ENCODE measurements at places on chromosomes 7 and 10.

GRCh38 chr7:22849662-22850061 is 27.0 kb upstream of the TOMM7 start:
- DNase-seq, result no peak

- DNase-seq, result no peak
Observed at GRCh38 chr10:103839519-103839871, 15.9 kb downstream of the SH3PXD2A start.

DNA sequence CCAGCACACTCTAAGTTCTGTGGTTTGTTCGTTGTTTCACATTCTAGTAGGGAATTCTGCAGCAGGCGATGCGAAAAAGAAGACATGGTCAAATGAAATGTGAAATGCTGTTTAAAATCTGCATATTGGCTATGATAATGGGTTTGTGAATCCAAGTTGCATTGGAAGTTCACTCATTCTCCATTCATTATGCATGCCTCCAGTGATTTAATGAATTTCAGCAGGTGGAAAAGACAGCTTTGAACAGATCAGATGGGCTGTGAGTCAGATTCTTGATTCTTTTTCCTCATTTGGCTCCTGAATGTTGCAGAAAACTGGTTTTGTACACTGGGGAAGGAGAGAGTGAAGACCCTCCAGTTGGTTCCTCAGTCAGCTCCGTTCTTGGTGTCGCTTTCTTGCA is 52.1 kb downstream of the PNLIPRP2 start:
- DNase-seq, result no peak

DNA sequence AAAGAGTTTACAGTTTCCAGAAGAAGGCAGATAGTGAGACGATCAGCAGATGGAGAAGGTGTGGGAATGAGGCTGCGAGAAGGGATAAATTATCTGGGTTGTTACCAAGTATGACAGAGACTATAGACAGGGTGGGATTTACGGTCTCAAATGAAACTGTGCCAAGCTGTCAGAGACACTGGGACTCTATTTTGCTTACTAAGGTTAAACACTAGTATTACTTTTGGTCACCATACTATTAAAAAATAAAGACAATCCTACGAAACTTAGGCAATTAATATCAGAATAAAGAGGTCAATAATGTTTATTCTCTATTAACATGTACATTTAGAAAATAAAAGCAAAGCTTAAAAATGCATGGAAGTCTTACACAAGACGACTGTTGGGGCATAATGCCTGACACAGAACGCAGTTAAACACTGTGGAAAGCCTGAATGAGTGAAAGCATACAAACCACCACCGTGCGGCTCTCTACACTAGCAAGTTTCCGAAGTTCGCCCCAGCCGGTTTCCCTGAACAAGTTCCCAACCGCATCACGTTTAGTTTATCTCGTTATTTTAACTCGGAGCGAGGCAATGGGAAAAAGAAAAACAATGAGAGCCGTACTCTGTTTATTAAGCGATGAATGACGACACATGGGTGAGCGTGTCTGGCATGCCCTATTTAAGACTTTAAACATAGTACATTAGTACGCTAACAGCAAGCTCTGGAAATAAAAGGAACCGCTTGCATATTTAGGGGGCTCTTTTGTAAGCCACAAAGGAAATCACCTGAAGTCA is 909 bp upstream of the CC2D2B start:
- peak; percentile 72 for DNase-seq

- DNase-seq, result no peak
Observed at GRCh38 chr7:158815083-158815799, 14.1 kb downstream of the ESYT2 start.

GRCh38 chr7:4207011-4207410 is 475.1 kb upstream of the FOXK1 start:
- no peak for DNase-seq

DNA sequence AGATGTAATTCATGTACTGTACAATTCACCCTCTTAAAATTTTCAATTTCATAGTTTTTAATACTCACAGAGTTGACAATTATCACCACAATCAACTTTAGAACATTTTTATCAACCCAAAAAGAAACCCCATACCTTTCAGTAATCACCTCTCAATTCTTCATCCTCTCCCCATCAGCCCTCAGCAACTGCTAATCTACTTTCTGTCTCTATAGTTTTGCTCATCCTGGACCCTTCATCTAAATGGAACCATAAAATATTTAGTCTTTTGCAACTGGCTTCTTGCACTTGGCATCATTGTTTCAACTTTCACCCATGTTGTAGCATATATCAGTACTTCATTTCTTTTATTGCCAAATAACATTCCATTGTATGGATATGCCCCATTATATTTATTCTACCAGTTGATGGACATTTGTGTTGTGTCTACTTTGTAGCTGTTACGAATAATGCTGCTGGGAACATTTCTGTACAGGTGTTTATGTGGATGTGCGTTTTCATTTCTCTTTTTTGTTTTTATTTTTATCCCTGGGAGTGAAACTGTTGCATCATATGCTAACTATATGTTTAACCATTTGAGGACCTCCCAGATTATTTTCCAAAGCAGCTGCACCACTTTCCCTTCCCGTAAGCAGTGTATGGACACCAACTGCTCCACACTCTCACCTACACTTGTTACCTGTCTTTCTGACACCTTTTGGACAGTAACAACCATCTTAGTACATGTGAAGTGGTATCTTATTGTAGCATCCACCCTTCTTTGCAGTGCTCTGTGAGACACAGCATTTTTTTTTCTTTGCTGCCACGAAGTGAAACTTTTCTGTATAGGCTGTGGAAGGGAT is 65.4 kb upstream of the APBB1IP start:
- DNase-seq, result no peak

- no peak for DNase-seq
Observed at GRCh38 chr10:75971402-75972211, 540.2 kb downstream of the LRMDA start.

DNA sequence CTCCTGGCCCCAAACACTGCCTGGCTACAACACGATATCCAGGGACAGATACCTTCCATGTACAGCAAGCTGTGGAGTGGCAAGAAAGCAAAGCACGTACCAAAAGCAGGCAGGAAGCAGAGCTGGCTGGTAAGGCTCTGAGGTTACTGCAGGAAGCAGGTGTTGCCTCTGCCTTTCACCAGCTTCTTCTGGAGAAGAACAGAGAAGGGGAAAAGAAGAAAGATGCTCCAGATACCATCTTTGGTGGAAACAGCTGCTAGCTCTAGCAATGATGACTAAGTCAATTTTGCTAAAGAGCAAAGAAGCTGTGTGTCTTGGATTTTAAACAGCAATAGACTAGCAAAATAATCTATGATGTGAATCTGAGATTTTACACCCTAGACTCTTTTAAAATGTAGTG is 34.9 kb upstream of the PRSS1 start:
- no peak for DNase-seq

Measured in HT-29 (cell line).